AG09309 (cell line): ENCODE measurements at places on chromosomes 1 and 21.

DNA sequence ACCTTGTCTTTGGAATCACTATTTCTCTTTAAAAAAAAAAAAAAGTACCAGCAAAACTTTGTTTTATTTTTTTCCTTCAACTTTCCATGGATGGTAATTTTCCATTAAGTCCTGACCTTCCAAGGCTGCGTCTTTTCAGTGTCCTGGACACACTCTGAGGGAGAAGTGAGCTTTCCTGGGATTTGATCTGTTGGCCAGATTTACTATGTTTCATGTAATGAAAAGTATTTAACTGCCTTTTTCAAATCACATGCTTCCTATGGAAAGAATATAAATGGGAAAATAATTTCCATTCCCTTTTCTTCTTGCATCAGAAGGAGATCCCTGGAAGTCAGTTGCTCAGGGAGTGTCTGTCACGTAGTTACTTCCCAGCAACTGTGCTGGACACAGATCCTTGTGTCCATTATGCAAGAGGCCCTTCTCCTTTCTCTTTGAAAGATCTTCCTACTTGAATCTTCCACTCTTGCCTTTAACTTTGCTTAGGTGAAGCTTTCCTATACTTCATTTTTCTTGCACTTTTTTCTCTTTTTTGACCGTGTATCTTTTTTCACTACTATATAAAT lies 59.3 kb downstream of the CENPF start:
- no peak for DNase-seq

- no peak for DNase-seq
Measured at GRCh38 chr1:179230251-179230650, 774 bp upstream of the ABL2 start.

- no peak for DNase-seq
Measured at GRCh38 chr1:30692948-30693301, 30.5 kb downstream of the MATN1 start.

GRCh38 chr21:25682382-25682781 lies 43.3 kb downstream of the JAM2 start:
- DNase-seq = no peak

GRCh38 chr1:33117440-33118085 lies 36.6 kb downstream of the AZIN2 start:
- no peak for DNase-seq

GRCh38 chr1:41439234-41439633 lies 45.2 kb downstream of the EDN2 start:
- no peak for DNase-seq

DNA sequence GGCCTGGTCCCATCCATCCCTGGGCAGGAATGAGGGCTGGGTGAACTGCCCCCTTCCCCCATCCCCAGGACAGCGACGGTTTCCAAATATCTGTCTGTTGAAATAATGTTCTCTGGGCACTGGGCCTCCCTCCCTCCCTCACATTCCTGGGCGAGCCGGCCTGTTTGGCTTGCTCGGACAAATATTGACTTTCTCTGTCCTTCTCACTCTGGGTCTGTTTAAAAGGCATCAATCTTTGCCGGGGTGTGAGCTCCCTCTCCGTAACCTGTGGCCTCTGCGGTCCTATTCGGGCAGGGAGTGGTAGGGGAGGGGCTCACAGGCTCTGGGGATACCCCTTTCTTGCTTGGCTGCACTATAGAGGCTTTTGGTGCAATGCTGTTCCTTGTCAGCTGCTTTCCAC lies 40.2 kb downstream of the FOXD2 start:
- DNase-seq = no peak

- DNase-seq = no peak
Measured at GRCh38 chr1:4268262-4268888, 368.3 kb upstream of the C1orf174 start.

DNA sequence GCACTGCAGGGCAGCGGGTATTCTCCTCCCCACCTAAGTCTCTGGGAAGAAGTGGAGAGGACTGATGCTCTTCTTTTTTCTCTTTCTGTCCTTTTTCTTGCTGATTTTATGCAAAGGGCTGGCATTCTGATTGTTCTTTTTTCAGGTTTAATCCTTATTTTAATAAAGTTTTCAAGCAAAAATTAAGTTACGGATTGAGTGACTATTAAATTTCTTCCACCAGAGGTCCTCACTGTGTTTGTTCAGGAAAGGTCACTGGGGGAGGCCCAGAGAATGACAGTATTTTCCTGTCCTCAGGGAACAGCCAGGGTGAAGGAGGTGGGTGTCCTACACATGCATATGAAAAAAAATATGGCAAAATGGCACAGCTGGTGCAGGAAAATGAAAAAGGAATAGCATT lies 4.4 kb upstream of the ELF3 start:
- no peak for DNase-seq

- DNase-seq = no peak
Measured at GRCh38 chr1:16167331-16168143, 11.7 kb upstream of the EPHA2 start.

DNA sequence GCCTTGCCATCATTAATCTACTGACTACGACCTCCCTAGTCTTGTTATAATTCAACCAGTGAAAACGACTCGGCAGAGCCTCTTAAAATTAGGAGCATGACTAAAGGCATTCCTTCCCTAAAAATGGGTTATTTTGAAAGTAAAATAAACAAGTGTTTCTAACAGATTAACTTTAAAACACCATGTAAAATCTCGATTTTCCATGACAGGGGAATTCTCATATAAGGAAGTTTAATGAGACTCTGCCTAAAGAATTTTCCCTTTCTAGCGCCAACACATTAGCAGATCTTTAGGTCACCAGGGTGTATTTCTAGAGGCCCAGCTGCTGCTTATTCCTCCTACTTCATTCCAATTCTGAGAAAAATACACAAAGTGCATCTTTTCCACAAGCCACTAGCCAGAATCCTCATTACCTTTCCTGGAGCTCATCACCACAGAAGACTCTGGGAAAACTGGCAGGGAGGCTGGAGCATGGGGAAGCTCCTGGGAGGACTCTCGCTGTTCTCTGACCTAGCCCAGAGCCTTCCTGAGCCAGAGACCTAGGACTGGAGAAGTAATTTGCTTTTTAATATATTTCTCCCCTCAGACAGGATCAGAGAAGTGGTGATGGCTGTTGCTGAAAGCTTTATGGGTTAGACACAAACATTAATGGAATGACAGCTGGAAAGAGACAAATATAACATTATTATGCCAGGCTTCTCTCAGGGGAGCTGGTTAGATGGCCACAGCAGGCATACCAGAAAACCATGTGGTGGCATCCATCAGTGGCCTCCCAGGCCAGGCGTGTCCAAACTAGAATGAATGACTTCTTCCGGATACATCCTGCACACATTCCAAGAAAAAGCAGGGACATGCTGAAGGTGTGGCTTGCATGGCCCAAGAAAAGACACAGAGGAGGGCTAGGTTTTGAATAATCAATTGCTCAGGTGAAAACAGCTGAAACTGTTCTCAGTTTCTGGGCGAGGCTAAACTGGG lies 63.6 kb upstream of the CTTNBP2NL start:
- DNase-seq = no peak

- DNase-seq = no peak
Measured at GRCh38 chr1:11731691-11732283, 4.1 kb upstream of the AGTRAP start.

DNA sequence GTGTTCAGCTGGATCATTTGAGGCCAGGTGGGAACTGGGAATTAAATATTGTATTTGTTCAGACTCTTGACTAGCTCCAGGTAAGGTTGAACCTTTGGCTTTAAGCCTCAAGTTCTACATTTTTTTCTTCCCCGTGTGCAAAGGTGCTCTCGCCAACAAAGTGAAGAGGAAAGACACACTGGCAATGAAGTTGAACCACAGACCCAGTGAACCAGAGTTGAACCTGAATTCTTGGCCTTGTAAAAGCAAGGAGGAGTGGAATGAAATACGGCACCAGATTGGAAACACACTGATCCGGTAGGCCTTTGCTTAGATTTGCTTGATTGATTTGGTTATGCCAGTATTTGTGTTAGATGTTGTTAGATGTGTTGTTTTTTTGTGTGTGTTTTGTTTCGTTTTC lies 25.5 kb upstream of the RCC1 start:
- no peak for DNase-seq

GRCh38 chr1:195717651-195718050 lies 890.6 kb downstream of the KCNT2 start:
- no peak for DNase-seq

DNA sequence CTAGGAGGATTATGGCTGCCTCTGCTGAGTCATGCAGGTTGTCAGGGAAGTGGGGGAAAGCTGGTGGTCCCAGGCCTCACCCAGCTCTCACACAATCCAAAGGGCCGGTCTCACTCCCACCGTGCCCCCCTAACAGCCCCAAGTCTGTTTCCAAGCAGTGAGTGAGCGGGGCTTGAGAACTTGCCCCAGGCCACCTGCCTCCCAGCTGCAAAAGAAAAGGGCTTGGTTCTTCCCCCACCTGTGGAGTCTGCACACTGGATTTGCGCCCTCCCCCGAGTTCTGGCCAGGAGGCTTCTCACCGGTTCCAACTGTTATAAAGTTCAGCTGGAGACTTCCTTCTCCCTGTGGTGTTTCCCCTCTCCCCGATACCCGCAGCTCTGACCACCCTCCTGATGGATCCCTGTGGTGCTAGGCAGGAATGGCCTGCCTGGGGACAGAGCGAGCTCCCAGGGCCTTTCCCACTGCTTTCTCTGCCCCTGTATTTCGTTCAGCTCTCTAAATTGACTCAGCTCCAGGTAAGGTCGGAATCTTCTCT lies 222.3 kb downstream of the BARHL2 start:
- no peak for DNase-seq

DNA sequence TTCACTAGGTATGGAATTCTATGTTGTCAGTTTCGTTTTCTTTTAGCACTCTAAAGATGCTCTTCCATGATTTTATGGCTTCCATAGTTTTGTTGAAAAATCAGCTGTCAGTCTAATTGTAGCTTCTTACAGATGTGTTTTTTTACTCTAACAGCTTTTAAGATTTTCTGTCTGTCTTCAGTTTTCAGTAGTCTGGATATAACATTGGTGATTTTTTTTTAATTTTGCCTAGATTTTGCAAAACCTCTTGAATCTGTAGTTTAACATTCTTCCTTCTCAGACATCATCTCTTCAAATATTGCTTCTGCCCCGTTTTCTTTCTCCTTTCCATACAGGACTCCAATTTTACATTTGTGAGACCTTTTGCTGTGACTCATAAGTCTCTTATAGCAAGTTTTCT lies 17.9 kb upstream of the DYRK1A start:
- DNase-seq = no peak

GRCh38 chr1:29269382-29269781 lies 33.1 kb downstream of the PTPRU start:
- no peak for DNase-seq

GRCh38 chr1:192700834-192701271 lies 64.9 kb downstream of the RGS13 start:
- DNase-seq = peak; percentile 87

GRCh38 chr1:86151427-86151826 lies 5.1 kb downstream of the COL24A1 start:
- peak; percentile 21 for DNase-seq

DNA sequence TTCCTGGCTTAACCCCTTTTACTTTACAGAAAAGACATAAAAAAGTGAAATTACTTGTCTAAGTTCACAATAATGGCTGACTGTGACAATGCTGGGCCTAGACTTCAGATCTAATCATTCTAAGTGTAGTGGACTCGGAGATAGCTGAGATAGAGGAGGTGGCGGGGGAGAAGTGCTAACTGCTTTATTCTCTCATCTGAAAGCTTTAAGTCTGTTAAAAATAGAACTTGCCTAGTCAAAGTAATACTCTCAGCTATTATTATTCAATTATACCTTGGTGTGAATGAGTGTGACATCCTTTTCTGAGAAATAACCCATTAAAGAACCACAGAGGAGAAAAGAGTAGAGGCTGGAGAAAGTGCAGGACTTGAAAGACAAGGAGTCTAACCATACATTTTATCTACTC lies 96.1 kb upstream of the OLIG2 start:
- DNase-seq = no peak

DNA sequence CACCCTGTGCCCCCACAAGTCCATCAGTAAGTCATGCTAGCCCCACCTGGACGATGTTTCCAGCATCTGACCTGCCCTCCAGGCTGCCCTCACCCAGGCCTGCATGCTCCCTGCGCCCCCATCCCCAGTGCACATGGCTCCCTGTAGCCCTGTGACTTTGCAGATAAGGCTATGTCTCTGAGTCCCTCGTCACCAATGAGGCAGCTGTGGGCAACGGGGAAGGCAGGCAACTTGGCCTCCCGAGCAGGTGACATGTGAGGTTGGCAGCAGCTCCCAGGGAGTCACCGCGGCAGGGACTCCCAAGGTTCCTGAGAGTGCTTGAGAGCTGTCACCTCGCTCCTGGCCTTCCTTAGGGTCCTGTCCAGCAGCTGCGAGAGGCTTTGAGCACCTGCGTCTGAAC lies 32.4 kb upstream of the AGPAT3 start:
- no peak for DNase-seq

DNA sequence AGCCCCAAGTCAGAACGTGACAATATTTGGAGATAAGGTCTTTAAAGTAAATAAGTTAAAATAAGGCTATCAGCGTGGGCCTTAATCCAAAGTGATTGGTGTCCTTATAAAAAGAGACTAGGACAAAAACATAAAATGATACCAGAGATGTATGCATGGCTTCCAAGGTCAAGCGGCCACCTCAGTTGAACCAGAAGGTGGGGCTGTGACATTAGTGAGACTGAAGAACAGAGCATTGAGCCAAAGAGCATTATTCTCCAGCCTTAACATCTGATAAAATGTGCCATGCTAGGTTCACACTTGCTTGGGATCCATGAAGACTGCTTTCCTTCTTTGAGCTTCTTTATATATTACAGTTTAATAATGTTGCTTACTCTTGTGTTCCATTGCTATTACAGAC lies 554.6 kb downstream of the PLA2G4A start:
- DNase-seq = no peak

GRCh38 chr21:35548904-35549615 lies 500.0 kb upstream of the RUNX1 start:
- DNase-seq = no peak

- no peak for DNase-seq
Measured at GRCh38 chr1:235021321-235021720, 107.3 kb downstream of the TOMM20 start.

DNA sequence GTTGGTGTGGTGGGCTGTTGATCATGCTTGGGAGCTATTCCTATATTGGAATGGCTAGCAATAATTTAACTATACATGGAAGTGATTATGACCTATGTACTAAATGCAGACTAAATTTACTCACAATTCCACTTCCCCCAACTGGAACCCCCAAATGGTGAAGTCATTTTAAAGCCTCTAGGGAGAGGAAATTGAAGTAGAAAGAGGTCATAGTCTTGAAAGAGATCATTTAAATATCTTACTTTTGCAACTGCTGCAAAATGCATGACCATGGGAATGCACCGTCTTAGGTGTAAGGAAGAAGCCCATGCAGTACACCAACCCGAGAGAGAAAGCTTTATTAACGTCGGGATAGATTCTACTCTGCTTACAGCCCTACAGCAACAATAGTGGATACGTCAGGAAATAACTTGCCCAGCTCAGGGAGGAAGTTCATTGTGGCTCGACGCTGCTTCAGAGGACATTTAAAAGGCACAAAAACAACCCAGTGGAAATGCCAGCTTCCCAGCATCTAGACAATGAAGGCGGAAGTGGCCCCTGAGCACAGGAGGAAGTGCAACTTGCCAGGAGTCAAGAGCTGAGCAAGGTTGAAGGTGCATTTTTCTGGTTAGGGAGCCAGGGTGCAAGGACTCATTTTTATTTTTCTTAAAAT lies 26.5 kb downstream of the CYYR1 start:
- no peak for DNase-seq
